Stimulated activated CD8-positive, alpha-beta memory T cell treated with anti-CD3 and anti-CD28 coated beads, Interleukin-12 subunit alpha, Interleukin-12 subunit beta, amount 100 ng/mL, for 1 hour (primary cell): ENCODE measurements at places on chromosomes 3 and 15.
A peak's percentile ranks its signal among the peaks of the same experiment; 100 is the strongest.

GRCh38 chr15:67329984-67330733 is 75.6 kb downstream of the IQCH start:
- DNase-seq: no peak

GRCh38 chr15:64068133-64068532 is 21.8 kb upstream of the DAPK2 start:
- DNase-seq: no peak

DNA sequence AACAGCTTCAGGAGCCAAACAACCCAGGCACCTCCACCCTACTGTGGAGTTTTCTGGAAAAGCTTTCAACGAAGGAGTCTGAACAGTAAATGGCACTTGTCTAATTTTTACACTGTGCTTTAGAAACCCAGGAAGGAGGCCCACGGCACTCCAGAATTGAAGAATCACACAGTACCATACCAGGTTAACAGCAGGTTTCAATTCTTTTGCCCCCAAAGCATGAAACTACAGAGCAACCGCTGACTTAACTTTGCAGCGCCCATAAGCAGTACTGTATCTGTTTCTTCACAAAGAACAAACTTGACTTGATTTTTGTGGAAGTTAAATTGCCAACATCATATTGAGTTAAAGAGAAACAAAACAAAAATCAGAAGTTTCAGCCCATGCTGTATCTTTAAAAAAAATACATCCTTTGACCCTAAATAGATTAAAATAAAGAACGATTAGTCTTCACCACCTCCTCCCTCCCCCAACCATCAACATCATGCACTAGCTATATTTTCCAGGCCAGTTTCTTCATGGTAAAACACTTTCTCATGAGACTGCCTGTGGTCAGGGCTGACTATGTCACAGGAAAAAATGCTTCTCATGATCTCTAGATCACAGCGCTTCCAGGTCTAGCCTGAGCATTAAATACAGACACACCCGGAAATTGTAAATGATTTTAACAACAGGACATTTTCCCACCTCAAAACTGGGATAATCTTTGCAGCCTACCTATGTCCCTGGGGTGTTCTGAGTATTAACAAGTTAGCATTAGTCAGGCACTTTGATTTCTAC is 456.3 kb downstream of the FOXP1 start:
- DNase-seq: no peak

GRCh38 chr3:41523897-41524296 is 324.6 kb downstream of the CTNNB1 start:
- no peak for DNase-seq

GRCh38 chr15:73908030-73908821 is 18.0 kb upstream of the LOXL1 start:
- DNase-seq: peak; percentile 48

DNA sequence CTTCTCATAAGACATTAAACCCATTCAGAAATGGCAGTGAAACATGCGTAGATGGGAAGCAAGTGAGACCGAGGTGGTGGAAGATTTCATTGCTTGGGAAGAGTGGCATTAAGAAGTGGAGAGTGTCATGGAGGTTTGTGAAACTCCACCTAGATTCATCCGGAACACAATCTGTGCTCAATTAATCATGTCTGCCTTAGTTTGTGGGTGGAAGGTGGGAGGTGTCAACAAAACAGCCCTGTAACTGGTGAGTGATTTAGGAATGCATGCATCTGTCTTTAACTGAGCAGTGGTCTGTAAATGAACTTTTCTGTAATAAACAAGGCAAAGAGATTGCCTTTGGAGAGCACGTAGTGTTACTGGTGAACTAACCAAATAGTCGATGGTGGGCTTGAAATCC is 113.7 kb downstream of the WNT5A start:
- DNase-seq: no peak

DNA sequence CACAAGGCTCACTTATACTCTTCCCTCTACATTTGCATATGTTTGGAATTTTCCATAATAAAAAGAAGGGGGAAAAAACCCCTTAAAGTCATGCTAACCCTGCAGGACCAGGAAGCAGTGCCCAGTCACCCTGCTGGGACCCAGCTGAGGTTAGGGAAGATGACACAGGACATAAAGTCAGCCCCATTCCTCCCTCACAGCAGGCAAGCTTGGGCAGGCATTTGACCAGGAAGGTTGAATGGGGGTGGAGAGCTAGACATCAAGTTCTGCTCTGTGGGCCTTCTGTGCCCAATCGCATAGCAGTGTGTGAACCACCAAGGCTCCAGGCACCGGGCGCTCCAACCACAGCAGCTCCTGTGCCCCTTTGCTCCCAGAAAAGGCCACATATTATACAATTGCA is 7.1 kb upstream of the HDAC11 start:
- DNase-seq: no peak

DNA sequence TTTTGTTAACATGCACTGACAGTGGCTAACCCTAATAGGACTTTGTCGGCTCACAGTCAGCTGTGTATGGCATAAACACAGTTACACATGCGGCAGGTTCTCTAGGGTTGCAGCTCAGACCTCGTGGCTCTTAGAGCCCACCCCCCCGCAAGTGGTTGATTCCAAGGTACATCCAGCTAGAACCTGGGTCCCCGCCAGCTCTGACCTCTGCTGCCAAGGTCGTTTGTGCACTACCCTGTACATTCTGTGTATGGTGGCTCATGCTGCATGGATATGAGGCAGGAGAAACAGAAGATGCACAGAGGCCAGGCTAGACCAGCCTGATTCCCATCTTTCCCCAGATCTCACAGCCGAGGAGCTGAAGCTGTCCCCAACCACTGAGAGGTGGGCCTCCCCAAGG is 25.9 kb downstream of the PRR20G start:
- DNase-seq: no peak

DNA sequence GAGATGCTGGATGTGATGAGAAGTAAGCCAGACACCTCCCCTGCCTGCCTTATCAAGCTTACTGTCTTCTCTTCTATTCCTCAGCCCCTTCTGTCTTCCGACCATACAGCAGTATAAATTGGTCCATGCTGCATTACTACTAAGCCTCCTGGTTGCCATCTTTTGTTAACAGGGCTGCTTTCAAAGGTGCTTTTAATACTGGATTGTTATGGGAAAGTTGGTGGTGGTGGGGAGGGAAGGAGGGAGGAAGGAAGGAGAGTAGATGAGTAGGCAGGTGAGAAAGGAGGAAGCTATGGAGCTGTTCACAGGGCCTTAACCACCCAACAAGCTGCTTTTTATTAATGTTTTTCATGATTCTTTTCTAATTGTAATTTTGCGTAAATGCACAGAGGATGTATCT is 114.9 kb downstream of the SLC25A26 start:
- no peak for DNase-seq

DNA sequence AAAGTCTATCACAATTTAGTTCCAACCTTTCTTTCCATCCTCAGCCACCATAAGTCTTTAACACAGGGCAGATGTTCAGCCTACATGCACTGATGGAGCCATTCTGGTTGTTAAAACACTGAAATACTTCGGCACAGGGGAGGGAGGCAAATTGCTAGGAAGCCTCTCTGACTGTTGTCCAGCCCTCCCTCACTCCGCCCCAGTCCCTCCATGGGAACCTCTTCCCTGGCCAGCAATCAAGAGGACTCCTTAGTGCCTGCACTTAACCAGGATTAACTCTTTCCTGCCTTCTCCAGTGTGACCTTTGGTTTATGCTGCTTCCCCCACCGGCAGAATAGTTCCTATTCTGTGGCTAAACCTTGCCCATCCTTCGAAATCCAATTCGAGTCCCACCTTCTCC is 47.0 kb upstream of the USP3 start:
- DNase-seq: no peak

DNA sequence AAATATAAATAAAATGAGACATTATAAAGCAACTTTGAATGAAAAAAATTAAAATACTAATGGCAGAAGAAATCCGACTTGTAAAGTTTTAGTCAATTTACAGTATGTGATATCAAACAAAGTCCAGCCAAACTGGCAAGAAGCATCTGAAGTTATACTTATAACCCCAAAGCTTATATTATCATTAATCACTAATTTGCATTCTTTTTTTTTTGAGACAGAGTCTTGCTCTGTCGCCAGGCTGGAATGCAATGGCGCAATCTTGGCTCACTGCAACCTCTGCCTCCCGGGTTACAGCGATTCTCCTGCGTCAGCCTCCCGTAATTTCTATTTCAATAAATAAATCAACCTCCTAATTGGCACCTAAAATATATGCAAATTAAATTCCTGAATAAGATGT is 80.1 kb downstream of the AQR start:
- no peak for DNase-seq

GRCh38 chr3:120448756-120449155 is 2.0 kb downstream of the FSTL1 start:
- no peak for DNase-seq

DNA sequence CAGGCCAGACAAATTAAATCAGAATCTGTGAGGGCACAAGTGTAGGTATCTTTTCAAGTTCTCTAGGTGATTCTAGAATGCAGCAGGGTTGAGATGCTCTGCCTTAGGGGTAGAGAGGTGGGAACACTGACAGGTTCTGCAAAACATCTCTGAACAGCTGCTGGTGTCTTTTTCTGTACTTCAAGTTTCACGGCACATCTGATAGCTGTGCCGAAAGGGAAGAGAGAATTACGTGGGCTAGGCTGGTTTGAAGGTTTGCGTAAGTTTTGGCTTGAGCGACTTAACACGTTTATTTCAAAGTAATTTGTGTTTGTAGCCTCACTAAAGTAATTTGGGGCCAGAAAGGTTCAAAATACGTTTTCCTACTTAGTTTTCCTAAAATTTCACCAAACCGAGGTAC is 22.5 kb downstream of the PXK start:
- no peak for DNase-seq

GRCh38 chr15:40118473-40118872 is 9.8 kb upstream of the BMF start:
- DNase-seq: no peak

- no peak for DNase-seq
Observed at GRCh38 chr3:105013657-105014056, 353.1 kb upstream of the ALCAM start.

GRCh38 chr15:56667517-56667916 is 65.8 kb downstream of the ZNF280D start:
- no peak for DNase-seq

DNA sequence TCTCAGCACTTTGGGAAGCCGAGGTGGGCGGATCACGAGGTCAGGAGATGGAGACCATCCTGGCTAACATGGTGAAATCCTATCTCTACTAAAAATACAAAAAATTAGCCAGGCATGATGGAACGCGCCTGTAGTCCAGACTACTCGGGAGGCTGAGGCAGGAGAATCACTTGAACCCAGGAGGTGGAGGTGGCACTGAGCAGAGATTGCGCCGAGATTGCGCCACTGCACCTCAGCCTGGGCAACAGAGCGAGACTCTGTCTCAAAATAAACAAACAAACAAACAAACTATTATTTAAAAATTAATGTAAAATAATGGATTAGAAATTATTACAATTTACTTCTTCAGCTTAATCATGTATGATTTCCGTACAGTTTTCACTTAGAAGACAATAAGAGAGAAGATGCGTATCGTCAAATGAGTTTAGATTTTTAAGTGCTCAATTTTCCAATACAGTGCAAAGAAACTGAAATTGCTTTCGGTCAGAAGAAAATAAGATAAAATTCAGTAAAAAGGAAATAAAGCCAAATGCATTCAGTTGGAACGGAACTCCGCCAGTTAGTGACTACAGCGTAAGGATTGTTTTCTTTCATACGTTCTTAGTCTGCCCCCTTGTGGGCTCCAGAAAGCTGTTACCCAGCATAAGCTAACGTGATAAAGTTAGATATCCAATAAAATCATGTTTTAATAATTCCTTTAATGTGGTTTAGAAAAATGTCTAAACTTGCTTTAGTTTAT is 24.8 kb downstream of the AADAC start:
- peak; percentile 5 for DNase-seq

- no peak for DNase-seq
Observed at GRCh38 chr3:115947325-115947724, 324.0 kb downstream of the GAP43 start.

GRCh38 chr15:78991476-78991875 is 46.6 kb upstream of the CTSH start:
- no peak for DNase-seq

- no peak for DNase-seq
Observed at GRCh38 chr15:72141171-72142084, 23.2 kb downstream of the SENP8 start.

DNA sequence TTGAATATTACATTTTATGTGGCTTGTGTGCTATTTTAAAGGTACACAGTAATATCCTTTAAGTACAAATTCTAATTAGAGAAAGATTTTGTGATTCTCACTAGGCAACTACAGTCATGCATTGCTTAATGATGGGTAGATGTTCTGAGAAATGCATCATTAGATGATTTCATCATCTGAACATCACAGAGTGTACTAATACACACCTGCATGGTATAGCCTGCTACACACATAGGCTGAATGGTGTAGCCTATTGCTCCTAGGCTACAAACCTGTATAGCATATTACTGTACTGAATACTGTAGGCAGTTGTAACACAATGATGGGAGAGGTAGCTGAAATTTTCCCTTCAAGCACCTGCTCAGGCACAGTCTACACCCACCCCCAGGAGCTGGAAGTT is 217.4 kb upstream of the EOMES start:
- no peak for DNase-seq

- no peak for DNase-seq
Observed at GRCh38 chr3:122646146-122646988, 34.3 kb upstream of the PARP14 start.

DNA sequence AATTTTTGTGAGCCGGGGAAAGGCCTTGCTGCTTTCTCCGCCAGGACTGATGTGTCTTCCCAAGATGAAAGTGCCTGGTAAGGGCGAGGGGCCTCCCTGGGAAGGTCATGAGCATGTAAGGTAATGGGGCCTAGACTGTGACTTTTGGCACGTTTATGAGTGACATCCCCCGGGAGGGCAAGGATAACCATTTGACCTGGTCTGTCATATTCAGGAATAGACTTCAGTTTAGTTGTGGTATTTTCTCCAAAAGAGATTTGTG is 631 bp upstream of the CNBP start:
- DNase-seq: no peak

- no peak for DNase-seq
Observed at GRCh38 chr3:97970156-97970555, 2.1 kb downstream of the RIOX2 start.

GRCh38 chr3:71244153-71244825 is 339.2 kb downstream of the FOXP1 start:
- DNase-seq: no peak

- DNase-seq: no peak
Observed at GRCh38 chr3:64133272-64133671, 92.0 kb downstream of the PRICKLE2 start.

DNA sequence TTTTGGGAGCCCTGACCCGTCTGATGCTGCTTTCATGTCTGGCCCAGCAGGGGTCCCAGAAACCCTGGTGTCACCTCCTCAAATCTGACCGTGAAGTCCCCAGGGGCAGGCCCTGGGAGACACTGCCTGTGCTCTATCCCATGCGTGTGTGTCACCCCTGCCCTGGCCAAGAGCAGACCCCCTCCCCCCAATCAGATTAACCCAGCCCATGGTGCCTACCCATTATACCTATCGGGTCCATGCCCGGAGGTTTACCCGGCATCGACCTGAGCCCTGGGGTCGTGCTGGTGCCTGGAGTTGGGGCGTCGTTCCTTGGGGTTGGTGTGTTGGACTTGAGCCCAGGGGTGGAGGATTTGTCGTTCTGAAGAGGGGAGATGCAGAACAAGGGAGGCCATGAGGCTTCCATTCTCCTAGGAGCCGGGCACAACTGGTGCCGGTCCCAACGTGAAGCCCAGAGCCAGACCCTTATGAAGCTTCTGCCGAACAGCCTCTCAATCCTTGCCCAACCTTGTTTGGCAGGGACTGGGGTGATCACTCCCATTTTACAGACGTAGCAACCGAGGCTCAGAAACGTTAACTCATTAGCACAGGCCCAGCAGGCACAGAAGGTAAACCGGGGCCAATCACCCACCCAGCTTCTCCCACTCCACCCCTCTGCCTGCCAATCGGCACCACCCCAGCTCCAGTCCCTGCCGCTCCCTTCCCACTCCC is 39.6 kb downstream of the TLE3 start:
- DNase-seq: no peak
